ENCODE measurements at places on chromosomes 11 and 22.

- no peak for DNase-seq
Measured at GRCh38 chr11:97072420-97072819, 682.6 kb downstream of the JRKL start.

- no peak for DNase-seq
Measured at GRCh38 chr22:42056757-42057511, 13.7 kb downstream of the NAGA start.

DNA sequence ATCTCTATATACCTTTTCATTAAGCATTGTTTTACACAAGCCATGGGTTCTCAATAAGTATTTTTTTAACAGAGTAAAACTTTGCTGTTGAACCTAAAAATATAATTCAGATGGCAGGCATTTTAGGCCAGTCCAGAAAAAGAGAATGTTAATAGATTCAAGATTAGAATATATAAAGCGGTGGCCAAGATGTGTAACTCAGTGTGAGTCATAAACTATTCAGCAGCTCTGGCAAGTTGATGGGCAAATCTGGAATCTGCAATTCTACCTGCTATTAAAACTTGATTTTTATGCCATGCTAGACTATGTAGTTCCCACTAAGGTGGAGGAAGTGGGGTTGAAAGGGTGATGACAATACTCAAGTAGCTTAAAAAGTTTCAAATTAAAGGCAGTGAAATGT lies 45.4 kb downstream of the CASP12 start:
- no peak for DNase-seq

DNA sequence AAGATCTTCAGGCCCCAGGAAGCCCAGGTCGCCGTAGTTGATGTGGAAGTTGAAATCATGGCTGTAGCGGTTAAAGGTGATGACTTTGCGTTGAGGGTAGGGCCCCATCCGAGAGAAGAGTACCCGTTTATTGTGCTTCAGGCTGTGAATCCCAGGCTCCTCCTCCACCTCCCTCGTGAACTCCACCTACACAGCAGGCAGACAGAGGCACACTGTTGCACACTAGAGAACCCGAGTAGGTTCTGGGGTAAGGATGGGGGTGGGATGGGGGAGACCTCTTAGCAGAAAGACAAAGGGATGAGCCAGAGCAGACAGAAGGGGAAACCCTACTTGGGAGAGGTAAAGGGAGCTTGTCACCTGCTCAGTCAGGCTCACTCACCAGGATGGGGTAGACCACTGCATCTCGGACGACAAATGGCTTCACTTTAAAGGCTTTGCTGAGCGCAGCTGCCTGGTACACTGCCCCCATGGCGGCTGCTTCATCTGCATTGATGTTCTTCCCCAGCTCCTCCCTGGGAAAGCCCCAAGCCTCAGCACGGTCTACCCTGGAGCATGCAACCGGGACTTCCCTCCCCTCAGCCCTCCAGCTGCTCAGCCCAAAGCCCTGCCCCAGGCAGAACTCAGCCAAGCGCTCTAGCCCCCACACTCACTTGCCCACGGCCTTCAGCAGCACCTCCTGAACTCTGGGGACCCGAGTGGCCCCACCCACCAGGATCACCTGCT lies 5.4 kb downstream of the HYOU1 start:
- peak; percentile 15 for DNase-seq

DNA sequence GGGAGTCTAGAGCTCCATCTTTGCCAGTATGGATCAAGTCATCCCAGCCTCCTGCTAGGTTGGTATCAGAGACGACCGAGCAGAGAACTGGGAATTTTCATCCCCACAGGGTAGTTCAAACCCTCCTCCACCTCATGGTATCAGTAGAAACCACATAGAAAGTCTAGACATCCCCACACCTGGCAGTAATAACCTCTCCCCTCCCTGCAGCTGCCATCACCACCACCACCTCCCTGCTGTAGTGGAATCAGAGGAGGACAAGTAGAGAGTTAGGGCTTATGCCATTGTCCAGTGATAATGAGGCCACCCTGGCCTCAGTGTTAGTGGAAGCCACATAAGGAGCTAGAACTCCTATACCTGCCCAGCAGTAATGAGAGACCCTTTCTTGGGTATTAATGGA lies 34.3 kb downstream of the BTG4 start:
- DNase-seq: no peak

DNA sequence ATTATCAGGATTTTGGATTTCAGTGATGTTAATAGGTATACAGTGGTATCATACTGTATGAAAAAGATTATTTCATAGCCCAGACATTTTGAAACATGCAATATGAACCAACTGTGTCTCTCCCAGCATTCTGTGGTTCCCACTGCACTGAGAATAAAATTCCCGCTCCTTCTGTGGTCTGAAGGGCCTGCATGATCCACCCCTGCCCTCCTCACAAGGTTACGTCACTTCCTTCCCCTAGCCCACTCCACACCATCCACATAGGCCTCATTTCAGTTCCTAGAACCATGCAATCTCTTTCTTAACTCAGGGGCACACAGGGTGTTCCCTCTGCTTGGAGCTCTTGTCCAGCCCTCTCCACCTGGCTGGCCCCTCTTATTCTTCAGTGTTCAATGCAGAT lies 103.1 kb downstream of the TSPAN18 start:
- no peak for DNase-seq

- DNase-seq: peak; percentile 87
Measured at GRCh38 chr11:121452609-121453150, at the start of gene SORL1-AS1. TSS of gene SORL1-AS1 (minus strand) at chr11:121452967.

DNA sequence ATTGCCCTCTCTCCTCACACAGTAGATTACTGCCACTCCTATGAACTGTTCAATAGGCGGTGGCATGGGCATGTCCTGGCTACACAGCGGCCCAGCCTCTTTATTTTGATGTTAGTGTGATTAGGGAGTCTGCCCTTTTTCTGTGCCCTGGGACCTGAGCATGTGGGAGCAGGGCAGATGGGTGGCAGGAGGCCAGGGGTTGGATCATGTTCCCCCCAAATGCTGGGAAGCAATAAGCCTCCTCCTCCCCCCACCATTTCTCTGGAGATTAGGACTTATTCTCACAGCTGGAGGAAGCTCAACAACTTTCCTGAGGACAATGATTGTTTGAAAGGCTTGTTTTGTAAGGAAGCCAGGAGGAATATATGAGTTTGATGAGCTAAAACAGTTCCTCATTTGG lies 848 bp downstream of the HEPN1 start:
- no peak for DNase-seq

DNA sequence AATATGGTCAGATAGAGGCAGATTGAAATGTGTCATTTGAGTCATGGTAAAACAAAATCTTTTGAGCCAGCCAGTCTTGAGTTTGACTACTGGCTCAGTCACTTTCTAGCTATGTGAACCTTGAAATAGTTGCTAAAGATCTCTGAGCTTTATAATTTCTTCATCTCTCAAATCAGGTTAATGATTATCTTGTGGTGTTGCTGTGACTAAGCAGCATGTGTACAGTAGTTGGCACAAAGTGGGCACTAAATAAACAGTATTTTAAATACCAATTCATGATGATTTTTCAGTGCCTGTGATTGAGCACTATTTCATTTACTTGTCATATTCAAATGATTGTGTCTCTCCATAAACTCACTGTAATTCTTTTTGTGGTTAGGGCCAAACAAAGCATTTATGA lies 70.8 kb downstream of the RAB38 start:
- no peak for DNase-seq

GRCh38 chr11:31022080-31022479 lies 347.5 kb downstream of the DCDC1 start:
- DNase-seq: no peak

- DNase-seq: no peak
Measured at GRCh38 chr11:92886243-92886905, 83.1 kb upstream of the MTNR1B start.

- no peak for DNase-seq
Measured at GRCh38 chr22:42630901-42631602, 9.3 kb downstream of the ATP5MGL start.
